Osteocyte (in vitro differentiated cells): ENCODE measurements at places on chromosomes 1 and 21. TPM values are rescaled to one million over a fixed set of nuclear protein-coding genes. Genes with fewer than 3 reads are reported as not detected.

Gene FOXD3
- total RNA-seq = not detected in 2 replicates

Gene SLAMF9
- not detected in 2 replicates for total RNA-seq

Gene RUNX1
- 23.6 and 23.9 TPM in 2 replicates for total RNA-seq

Gene PRRX1
- total RNA-seq = 358 and 376 TPM in 2 replicates

Gene MASP2
- not detected in 2 replicates for total RNA-seq

Gene OR2L2
- 0.08 and 0.13 TPM in 2 replicates for total RNA-seq

Gene CD52
- total RNA-seq = not detected in 2 replicates

- no peak for DNase-seq
- H3K27me3 ChIP-seq = no peaks in the 10 kb centered on the region
- no peaks in the 10 kb centered on the region for H3K36me3 ChIP-seq
- peaks cover 30% of the 10 kb centered on the region for H3K4me1 ChIP-seq
- no peak overlapping the region for H3K4me3 ChIP-seq
Observed at GRCh38 chr1:86061551-86061990, 95.0 kb downstream of the COL24A1 start.

- H3K27ac ChIP-seq = no peak overlapping the region
- H3K27me3 ChIP-seq = peaks cover 6% of the 10 kb centered on the region
- no peak for DNase-seq
- H3K4me1 ChIP-seq = no peaks in the 10 kb centered on the region
- no peak overlapping the region for H3K4me3 ChIP-seq
- no peaks in the 10 kb centered on the region for H3K36me3 ChIP-seq
Observed at GRCh38 chr1:9020305-9020704, 5.9 kb downstream of the SLC2A7 start.

GRCh38 chr1:39412892-39413291 is 78.5 kb upstream of the BMP8A start:
- peaks cover 21% of the 10 kb centered on the region for H3K36me3 ChIP-seq
- H3K27me3 ChIP-seq = no peaks in the 10 kb centered on the region
- peaks cover 77% of the 10 kb centered on the region for H3K4me1 ChIP-seq
- no peak overlapping the region for H3K4me3 ChIP-seq
- H3K27ac ChIP-seq = no peak overlapping the region

DNA sequence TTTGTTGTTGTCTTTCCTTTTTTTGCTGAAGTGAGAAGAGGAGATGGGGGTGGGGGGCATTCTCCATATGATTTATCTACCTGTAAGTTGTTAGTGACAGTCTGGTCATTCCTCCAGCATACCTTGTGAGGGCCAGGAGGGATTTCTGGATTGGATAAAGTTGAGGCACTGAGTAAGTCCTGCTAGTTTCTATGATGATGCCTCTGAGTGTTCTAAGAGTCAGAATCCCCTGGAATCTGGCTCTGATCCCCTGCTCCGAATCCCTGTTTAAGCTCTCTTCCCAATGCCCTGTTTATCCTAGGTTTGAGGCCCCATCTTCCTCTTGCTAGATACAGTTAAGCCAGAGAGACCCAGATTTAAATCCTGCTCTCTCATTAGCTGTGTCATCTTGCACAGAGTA is 83.2 kb upstream of the HOOK1 start:
- no peak overlapping the region for H3K4me3 ChIP-seq
- peak overlapping the region; percentile 93 for H3K27ac ChIP-seq
- no peak for DNase-seq
- H3K4me1 ChIP-seq = peaks cover 50% of the 10 kb centered on the region

DNA sequence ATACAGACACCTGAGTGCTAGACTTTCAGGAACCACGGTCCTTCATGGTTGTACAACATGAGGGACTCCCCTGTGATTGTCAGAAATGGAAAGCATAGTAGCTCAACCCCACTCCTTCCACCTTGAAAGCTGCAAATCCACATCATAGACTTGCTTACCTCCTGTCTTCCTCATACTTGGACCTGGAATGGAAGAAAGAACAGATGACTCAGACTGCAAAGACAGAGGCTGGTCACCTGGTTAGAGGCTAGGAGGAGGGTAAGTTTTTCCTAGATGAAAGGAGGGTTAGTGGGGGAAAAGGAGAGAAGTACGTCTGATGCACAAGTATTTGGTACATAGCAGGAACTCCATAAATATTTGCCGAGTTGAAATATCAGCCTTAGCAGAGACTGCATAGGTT is 37.2 kb downstream of the LRRC71 start:
- no peaks in the 10 kb centered on the region for H3K27me3 ChIP-seq
- no peak for DNase-seq
- H3K4me1 ChIP-seq = peaks cover 2% of the 10 kb centered on the region
- no peak overlapping the region for H3K4me3 ChIP-seq

DNA sequence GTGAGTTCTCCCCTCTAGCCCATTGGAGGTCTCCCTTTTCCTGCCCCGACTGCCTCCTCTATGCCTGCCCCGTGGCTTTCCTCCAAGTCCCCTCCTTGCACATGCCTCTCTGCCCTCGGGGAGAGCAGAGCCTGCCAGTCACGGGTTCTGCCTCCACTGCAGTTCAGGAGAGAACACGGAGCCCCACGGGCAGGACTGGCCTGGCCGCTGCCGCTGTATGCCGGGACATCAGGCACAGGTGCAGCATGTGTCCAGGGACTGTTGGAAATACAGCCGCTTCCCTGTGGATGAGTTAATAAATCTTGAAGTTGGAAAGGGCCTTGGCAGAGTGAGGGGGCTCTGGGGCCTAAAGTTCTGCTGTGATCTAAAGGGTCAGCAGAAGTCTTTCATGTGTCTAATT is 676.6 kb downstream of the MATN1 start:
- H3K4me1 ChIP-seq = no peaks in the 10 kb centered on the region
- H3K36me3 ChIP-seq = no peaks in the 10 kb centered on the region
- no peak overlapping the region for H3K4me3 ChIP-seq
- DNase-seq = peak; percentile 76

GRCh38 chr21:30336596-30336995 is 898 bp downstream of the KRTAP27-1 start:
- peaks cover 54% of the 10 kb centered on the region for H3K4me1 ChIP-seq
- H3K36me3 ChIP-seq = no peaks in the 10 kb centered on the region
- no peak overlapping the region for H3K4me3 ChIP-seq
- DNase-seq = no peak

- no peaks in the 10 kb centered on the region for H3K36me3 ChIP-seq
- no peak overlapping the region for H3K27ac ChIP-seq
- peaks cover 24% of the 10 kb centered on the region for H3K27me3 ChIP-seq
- DNase-seq = no peak
- peaks cover 5% of the 10 kb centered on the region for H3K4me1 ChIP-seq
Observed at GRCh38 chr21:41566500-41567014, 58.6 kb upstream of the TMPRSS2 start.

GRCh38 chr21:37074197-37074510 is 1.1 kb downstream of the TTC3 start:
- peak overlapping the region; percentile 88 for H3K27ac ChIP-seq
- peaks cover 43% of the 10 kb centered on the region for H3K4me1 ChIP-seq
- no peaks in the 10 kb centered on the region for H3K27me3 ChIP-seq
- DNase-seq = no peak
- peaks cover 9% of the 10 kb centered on the region for H3K36me3 ChIP-seq

DNA sequence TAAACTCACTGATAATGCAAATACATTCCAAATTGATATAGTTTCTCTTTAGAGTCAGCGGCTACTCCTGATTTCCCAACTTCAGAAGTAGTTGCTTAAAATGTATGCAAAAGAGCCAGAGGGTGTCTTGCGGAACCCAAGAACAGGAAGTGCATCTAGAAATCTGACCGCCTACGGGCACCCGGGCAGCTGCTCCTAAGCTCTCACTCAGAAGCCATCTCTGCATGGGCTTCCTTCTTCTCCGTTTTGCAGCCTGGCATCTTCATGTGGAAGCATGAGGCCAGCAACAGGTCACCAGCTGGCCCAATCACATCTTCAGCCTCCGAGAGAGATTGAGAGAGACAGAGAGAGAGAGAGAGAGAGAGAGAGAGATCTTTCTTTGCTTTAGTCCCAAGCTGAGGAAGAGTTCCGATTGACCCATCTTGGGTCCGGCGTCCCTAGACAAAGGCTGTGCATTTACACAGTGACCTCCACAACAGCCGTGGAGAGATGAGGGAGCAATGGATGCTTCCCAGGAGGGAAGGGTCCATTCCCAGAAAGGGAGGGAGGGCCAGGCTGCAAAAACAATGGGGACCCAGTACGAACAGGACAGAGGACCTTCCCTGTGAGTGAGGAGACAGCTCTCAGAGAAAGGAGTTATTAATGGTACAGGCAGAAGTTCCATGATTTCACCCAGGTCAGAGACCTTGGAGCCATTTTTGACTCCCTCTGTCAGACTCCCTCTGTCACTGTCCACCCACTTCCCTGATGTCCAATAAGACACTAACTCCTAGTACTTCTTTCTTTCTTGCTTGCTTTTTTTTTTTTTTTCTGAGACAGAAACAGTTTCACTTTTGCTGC is 28.2 kb upstream of the SLC30A1 start:
- no peaks in the 10 kb centered on the region for H3K36me3 ChIP-seq
- no peaks in the 10 kb centered on the region for H3K27me3 ChIP-seq
- H3K4me3 ChIP-seq = no peak overlapping the region
- H3K27ac ChIP-seq = peak overlapping the region; percentile 58
- DNase-seq = no peak

GRCh38 chr1:63954187-63954586 is 180.4 kb downstream of the ROR1 start:
- H3K4me3 ChIP-seq = no peak overlapping the region
- peaks cover 4% of the 10 kb centered on the region for H3K36me3 ChIP-seq
- no peak overlapping the region for H3K27ac ChIP-seq
- H3K4me1 ChIP-seq = peaks cover 22% of the 10 kb centered on the region
- no peaks in the 10 kb centered on the region for H3K27me3 ChIP-seq
